ENCODE measurements at places on chromosomes 11 and 22.
A peak's percentile ranks its signal among the peaks of the same experiment; 100 is the strongest.

DNA sequence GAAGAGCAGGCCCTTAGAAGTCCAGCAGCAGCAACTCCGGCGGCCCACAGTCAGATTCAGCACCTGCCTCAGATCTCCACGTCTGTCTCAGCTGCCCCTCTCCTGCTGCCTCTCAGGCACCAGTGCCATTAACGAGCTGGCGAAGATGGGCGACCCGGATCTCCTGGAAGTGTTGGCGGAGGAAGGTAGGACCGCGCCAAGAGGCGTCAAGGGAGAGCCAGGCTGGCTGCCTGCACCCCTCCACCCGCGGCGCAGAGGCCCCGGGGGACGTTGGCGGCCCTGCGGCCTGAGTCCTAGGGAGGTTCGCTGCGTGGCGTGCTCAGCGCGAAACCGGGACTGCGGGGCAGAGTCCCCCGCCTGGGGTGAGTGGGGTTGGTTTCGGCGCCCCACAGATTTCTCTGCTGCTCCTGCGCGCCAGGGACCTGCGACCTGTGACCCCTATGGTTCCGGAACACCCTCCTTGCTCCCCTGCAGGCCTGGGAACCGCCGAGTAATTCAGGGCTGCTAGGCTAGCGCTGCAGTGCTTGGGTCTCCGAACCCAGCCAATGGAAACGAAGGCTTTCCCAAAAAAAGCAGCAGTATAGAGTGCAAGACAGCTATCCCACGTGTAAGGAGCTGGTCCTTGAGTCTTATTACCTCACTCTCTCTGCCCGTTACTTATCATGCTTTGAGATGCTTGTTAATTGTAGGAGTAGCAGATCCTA lies 615 bp downstream of the ANO5 start:
- no peak for DNase-seq

- DNase-seq: peak; percentile 40
These were observed 10.8 kb upstream of the OR51D1 start for GRCh38 chr11:4626207-4627099.

GRCh38 chr22:49241174-49241851 lies 586.4 kb downstream of the BRD1 start:
- no peak for DNase-seq

DNA sequence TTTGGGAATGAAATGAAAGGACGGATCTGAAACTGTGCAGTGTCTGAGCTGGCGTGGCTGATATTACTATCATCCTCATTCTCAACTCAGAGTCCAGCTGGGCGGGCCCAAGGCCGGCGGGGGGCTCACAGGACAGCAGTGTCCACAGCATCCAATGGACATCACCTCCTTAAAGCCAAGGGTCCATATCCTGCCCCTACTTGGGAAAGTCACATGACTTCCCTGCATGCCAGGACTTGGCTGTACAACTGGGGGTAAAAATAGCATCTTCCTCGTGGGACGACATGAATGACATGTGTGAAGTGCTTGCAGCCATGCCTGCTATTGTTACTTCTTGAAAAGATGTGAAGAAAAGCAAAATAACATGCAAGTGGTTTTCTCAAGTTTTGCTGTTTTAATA lies 82.3 kb downstream of the TRMU start:
- DNase-seq: no peak

GRCh38 chr22:47174096-47174495 lies 411.6 kb downstream of the TBC1D22A start:
- DNase-seq: no peak

DNA sequence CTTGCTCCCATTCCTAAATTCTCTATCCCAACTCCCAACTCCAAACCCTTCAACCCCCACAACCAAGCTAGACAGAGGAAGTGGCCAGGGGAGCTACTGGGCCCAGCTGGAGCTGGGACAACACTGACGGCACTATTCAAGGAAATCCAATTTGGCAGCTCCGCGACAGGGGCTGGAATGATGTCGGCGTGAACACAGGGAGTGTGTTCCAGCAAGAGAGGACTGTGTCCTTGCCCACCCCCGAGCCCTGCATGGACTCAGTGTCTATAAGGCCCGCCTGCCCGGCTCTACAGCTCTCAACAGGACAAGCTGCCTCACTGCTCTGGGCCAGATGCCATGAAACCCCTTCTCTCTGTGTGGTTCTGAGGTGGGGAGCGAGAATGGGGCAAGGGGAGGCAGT lies 11.3 kb downstream of the PCSK7 start:
- DNase-seq: no peak

GRCh38 chr11:100890789-100891188 lies 203.7 kb downstream of the ARHGAP42 start:
- DNase-seq: peak; percentile 67

GRCh38 chr11:7571640-7572000 lies 57.8 kb downstream of the PPFIBP2 start:
- DNase-seq: peak; percentile 41

GRCh38 chr11:1934335-1935155 lies 12.6 kb upstream of the MRPL23 start:
- DNase-seq: no peak

DNA sequence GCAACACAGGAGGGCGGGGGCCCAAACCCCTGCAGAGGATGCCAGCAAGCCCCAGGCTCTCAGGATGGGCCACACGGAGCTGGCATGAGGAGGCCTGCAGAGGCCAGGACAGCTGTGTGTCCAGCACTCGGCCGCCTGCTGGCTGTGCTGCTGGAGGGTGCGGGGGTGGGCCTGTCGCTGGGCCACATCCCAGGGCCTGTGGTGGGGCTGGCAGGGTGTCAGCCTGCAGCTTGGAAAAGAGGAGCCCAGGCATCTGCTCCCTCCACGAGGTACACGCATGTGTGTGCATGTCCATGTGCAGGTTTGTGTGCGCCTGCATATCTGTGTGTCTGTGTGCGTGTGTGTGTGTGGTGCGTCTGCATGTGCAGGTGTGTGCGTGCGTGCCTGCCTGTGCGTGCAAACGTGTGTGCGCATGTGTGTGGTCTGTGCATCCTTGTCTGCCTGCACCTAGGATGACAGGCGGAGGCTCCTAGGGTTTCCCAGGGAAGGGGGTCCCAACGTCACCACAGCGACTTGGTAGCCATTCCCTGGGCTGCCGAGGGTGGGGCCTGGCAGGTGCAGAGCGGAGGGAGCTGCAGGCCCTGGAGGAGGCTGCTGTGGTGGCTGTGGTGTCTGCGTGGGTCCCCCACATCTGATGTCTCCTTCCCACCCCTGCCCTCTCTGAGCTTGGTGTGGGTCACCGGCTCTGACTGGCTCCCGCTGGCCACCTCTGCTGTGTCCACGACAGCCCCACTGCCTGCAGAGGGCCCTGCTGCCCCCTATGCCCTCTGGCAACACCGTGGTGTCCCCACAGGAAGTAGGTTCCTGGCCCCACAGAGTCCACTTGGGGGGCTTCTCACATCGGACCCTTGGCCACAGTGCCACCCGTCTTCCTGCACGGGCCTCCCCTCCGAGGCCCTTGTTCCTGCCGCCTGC lies 17.1 kb downstream of the BRSK2 start:
- DNase-seq: peak; percentile 39

DNA sequence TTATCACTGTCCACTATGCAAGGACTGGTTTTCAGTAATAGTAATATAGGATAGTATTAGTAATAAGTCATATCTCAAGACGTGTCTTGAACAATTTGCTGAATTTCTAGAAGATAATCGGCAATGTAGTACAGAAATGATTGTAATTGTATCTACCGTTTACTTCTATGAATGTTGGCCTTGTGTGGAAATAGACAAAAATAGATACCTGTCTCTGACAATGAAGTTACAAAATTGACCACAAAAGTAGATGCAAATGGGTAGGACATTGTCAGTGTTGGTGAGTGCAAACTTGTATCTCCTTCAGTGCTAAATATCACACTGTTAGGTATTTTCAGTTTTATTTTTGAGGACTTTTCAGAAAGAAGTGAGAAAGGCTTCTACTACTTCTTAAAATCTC lies 43.1 kb downstream of the SVIP start:
- DNase-seq: no peak

GRCh38 chr22:39316440-39317083 lies 2.9 kb downstream of the RPL3 start:
- DNase-seq: peak; percentile 80

DNA sequence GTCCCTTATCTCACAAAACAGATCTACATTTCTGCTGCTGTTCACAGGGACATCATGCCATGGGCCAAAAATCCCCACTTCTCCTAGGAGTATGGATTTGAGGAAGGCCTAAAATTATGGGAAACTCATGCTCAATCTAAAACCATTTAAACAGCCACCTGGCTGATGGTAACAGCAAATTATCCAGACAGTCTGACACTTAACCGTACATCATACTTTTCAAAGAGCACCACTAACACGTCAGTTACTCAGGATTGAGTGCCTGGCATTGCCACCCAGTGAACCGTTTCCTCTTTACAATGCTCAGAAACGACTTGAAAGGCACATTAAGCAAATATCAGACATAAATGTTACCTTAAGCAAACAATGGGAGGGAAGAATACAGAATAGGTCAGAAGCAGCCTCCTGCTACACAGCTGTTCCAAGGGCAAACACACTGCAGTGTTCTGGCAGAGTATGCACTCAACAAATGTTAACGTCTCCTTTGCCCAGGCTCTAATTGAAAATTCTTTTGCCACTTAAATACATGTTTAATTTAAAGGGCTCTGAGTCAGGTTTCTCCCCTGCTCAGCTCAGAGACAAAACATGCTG lies 18.8 kb upstream of the SLC36A4 start:
- DNase-seq: no peak

GRCh38 chr11:69670158-69670845 lies 4.9 kb downstream of the LTO1 start:
- peak; percentile 72 for DNase-seq

GRCh38 chr11:1672613-1673350 lies 24.2 kb upstream of the KRTAP5-6 start:
- DNase-seq: no peak

Measured in MG63 (cell line).